ENCODE measurements at places on chromosomes 11 and 22. TPM values are rescaled to one million over a fixed set of nuclear protein-coding genes. Genes with fewer than 3 reads are reported as not detected.

DNA sequence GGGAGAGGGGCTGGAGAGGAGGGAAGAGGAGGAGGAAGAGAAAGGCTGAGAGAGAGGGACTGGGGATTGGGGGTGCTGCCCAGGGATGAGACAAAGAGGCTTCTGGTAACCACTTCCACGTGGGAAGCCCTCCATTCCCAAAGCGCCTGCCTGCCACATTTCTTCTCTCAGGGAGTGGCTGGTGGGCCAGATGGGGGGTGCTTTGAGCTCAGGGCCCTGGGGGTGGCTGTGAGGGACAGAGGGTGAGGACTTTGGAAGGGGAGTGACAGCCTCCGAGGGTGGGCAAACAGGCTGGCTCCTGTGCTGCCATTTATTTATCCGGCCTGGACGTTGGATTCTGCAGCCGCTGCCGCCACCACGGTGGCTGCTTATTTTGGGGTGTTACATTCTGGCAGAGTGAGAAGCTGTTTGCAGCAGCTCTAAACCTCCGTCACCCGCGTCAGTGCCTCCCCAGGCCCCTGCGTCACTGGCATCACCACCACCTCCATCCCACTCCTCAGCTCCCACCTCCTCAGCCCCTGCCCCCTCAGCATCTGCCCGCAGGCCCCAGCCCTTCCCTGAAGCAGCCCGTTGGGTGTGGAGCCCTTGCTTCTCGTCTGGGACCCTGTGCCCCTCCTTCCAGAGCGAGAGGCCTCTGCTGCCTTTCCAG lies 1.6 kb downstream of the RTN4RL2 start:
- peaks cover 19% of the 10 kb centered on the region for H3K4me1 ChIP-seq
- no peak for DNase-seq
- peaks cover 20% of the 10 kb centered on the region for H3K27me3 ChIP-seq
- no peak overlapping the region for H3K27ac ChIP-seq

- DNase-seq, result no peak
- H3K27me3 ChIP-seq, result no peaks in the 10 kb centered on the region
- H3K4me1 ChIP-seq, result no peaks in the 10 kb centered on the region
Measured at GRCh38 chr11:86781546-86781945, 18.8 kb upstream of the PRSS23 start.

- H3K27me3 ChIP-seq, result no peaks in the 10 kb centered on the region
- H3K4me1 ChIP-seq, result peaks cover 38% of the 10 kb centered on the region
- H3K4me3 ChIP-seq, result no peak overlapping the region
- H3K36me3 ChIP-seq, result no peaks in the 10 kb centered on the region
Measured at GRCh38 chr11:46914363-46914762, 4.0 kb downstream of the LRP4 start.

DNA sequence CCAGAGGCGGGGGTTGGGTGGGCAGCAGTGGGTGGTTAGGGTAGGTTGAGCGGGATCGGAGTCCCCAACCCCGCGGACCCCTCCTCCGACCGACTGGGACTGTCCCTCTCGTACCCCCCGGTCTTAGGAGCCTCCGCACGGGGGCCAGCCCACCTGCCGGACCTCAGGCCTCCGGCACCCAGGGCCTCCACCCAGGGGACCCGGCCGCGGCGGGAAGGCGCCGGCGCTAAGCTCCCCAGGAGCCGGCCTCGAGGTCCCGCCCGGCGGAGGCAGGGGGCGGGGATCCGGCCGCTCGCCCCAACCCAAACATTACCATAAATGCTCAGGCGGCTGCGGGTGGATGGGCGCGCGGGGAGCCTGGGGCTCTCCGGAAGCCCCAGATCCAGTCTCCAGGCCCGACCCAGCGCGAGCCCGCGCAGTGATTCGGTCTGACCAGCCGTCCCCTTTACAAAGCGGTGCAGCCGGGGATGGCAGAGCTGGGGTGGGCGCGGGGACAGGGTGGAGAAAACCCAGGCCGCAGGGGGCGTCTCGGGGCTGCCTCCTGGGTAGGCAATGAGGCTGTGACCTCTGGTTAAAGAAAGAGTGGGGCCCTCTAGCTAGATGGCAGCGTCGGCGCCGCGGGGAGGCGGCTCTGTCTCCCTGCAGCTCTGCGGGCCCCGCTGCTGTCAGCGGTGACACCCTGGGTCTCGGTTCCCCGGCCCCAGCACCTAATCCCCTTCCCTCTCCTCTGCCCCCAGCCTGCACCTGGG lies 4.0 kb upstream of the MCAM start:
- no peak for DNase-seq
- no peaks in the 10 kb centered on the region for H3K36me3 ChIP-seq
- no peak overlapping the region for H3K27ac ChIP-seq
- no peak overlapping the region for H3K4me3 ChIP-seq
- H3K4me1 ChIP-seq, result peaks cover 18% of the 10 kb centered on the region
- peaks cover 4% of the 10 kb centered on the region for H3K27me3 ChIP-seq

DNA sequence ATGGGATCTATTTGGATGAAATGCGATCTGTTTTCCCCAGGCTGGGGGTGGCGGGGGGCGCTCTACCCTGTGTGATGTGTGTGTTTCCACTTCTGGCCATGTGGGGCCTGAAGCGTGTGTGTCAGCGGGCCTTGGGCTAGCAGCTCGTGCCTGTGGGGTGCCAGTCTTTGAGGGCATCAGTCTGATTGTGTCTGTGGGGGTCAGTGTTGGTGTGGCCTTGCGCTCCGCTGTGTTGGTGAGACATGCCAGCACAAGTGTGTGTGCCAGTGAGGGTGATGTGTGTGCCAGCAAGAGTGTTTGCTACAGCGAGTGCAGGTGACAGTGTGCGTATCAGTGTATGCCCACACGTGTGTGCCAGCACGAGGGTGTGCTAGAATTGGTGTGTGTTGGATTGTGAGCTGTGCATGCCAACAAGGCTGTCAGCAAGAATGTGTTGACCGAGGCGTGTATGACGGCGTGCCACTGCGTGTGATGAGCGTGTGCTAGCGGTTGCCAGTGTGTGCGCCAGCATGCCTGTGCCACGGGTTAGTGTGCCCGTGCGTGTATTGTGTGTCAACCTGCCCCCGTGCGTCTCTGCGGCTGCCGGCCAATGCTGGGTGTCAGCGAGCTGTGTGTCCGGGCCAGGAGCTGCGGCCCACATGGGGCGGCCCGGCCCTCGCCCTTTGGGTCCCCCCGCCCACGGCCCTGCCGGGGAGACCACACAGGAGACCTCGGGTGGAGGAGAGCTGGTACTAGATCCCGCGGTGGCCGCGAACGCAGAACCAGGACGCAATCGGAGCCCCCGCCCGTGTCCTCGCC lies 519 bp downstream of the ARRB1 start:
- H3K4me3 ChIP-seq, result peak overlapping the region; percentile 21
- peak; percentile 60 for DNase-seq
- no peaks in the 10 kb centered on the region for H3K36me3 ChIP-seq
- no peaks in the 10 kb centered on the region for H3K27me3 ChIP-seq

- H3K27me3 ChIP-seq, result no peaks in the 10 kb centered on the region
- no peak overlapping the region for H3K4me3 ChIP-seq
- no peaks in the 10 kb centered on the region for H3K4me1 ChIP-seq
- H3K27ac ChIP-seq, result no peak overlapping the region
Measured at GRCh38 chr11:12179019-12179418, 68.6 kb downstream of the MICAL2 start.

GRCh38 chr11:65861533-65862183 lies 1.4 kb downstream of the MUS81 start:
- peaks cover 16% of the 10 kb centered on the region for H3K4me1 ChIP-seq
- H3K4me3 ChIP-seq, result no peak overlapping the region
- H3K27me3 ChIP-seq, result no peaks in the 10 kb centered on the region
- no peak overlapping the region for H3K27ac ChIP-seq
- DNase-seq, result no peak

- DNase-seq, result peak; percentile 56
- H3K36me3 ChIP-seq, result no peaks in the 10 kb centered on the region
- H3K4me1 ChIP-seq, result no peaks in the 10 kb centered on the region
- H3K27ac ChIP-seq, result no peak overlapping the region
Measured at GRCh38 chr11:70783356-70783755, 385.0 kb downstream of the CTTN start.

GRCh38 chr11:17633279-17633986 lies 85.9 kb upstream of the MYOD1 start:
- no peak overlapping the region for H3K27ac ChIP-seq
- no peaks in the 10 kb centered on the region for H3K27me3 ChIP-seq

DNA sequence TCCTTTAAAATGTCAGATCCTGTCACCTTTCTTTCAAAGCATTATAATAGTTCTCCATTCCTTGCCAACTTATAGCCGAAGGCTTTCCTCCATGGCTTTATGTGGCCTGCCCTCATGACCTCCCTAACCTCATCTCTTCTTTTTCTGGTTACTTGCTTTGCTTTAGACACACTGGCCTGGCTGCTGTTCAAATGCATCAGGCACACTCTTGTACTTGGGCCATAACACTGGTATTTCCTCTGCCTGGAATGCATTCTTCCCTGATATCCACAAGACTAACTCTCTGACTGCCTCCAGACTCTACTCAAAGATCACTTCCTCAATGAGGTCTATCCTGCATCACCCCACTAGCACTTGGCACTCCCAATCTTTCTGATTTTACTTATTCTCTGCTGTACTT lies 710.3 kb downstream of the KCNA4 start:
- H3K4me1 ChIP-seq, result no peaks in the 10 kb centered on the region
- H3K27me3 ChIP-seq, result no peaks in the 10 kb centered on the region
- no peaks in the 10 kb centered on the region for H3K36me3 ChIP-seq
- no peak overlapping the region for H3K27ac ChIP-seq

GRCh38 chr11:85902353-85902752 lies 47.2 kb downstream of the CCDC83 start:
- H3K27ac ChIP-seq, result no peak overlapping the region
- no peak overlapping the region for H3K4me3 ChIP-seq
- H3K4me1 ChIP-seq, result no peaks in the 10 kb centered on the region
- H3K27me3 ChIP-seq, result no peaks in the 10 kb centered on the region

- no peak overlapping the region for H3K4me3 ChIP-seq
- H3K4me1 ChIP-seq, result no peaks in the 10 kb centered on the region
- H3K36me3 ChIP-seq, result no peaks in the 10 kb centered on the region
- H3K27ac ChIP-seq, result no peak overlapping the region
- no peak for DNase-seq
Measured at GRCh38 chr11:70926543-70927201, 325.7 kb downstream of the SHANK2 start.

- H3K27me3 ChIP-seq, result no peaks in the 10 kb centered on the region
- peaks cover 21% of the 10 kb centered on the region for H3K4me1 ChIP-seq
- H3K27ac ChIP-seq, result peak overlapping the region; percentile 74
- DNase-seq, result peak; percentile 78
- H3K36me3 ChIP-seq, result no peaks in the 10 kb centered on the region
Measured at GRCh38 chr22:38262051-38262795, 10.6 kb downstream of the TMEM184B start.

DNA sequence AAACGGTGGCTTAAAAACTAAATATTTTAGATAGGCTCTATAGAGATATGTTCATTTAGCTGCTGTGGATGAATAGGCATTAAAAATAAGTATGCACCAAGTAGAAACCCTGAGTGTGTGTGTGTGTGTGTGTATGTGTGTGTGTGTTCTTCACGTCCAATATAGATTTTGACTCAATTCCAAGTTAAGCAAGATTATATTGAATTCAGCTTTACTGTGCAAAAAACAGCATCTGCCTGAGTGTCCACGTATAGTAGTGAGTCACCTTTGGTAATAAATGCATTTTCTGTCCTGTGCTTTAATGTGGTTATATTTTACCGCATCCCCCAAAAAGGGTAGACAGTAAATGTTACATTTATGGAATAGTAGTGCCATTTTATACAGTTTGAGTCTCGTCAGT lies 71.2 kb downstream of the PDHX start:
- no peaks in the 10 kb centered on the region for H3K4me1 ChIP-seq
- H3K27me3 ChIP-seq, result no peaks in the 10 kb centered on the region
- H3K27ac ChIP-seq, result no peak overlapping the region
- DNase-seq, result no peak

GRCh38 chr11:18723991-18724390 lies 2.0 kb downstream of the IGSF22 start:
- no peak overlapping the region for H3K27ac ChIP-seq
- H3K27me3 ChIP-seq, result no peaks in the 10 kb centered on the region
- no peaks in the 10 kb centered on the region for H3K36me3 ChIP-seq

- peaks cover 41% of the 10 kb centered on the region for H3K4me1 ChIP-seq
- DNase-seq, result no peak
- no peaks in the 10 kb centered on the region for H3K27me3 ChIP-seq
- peaks cover 20% of the 10 kb centered on the region for H3K36me3 ChIP-seq
- H3K27ac ChIP-seq, result peak overlapping the region; percentile 96
- no peak overlapping the region for H3K4me3 ChIP-seq
Measured at GRCh38 chr11:62555464-62556107, 9.0 kb upstream of the AHNAK start.

DNA sequence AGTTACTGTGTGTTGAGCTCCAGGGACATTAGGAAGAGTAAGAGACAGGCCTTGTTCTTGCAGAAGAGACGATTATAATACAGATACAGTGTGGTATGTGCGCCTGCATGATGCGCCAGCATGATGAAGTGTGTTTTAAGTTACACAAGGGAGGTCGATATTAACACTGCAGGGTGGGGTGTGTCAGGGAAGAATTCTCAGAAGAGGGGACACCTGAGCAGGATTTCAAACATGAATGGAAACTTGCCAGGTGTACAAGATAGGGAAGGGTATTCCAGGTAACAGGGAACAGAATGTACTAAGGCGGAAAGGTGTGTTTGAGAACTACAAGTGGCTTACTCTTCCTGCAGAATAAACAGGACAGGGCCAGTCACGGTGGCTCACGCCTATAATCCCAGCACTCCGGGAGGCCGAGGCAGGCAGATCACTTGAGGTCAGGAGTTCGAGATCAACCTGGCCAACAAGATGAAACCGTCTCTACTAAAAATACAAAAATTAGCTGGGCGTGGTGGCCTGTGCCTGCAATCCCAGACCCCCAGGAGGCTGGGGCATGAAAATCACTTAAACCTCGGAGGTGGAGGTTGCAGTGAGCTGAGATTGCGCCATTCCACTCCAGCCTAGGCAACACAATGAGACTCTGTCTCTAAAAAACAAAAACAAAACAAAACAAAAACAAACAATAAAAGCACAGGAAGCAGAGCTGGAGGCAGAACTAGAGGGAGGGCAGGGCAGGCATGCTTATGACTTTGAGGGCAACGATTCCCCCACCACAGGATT lies 59.0 kb downstream of the SYN3 start:
- H3K36me3 ChIP-seq, result no peaks in the 10 kb centered on the region
- DNase-seq, result no peak
- H3K4me1 ChIP-seq, result no peaks in the 10 kb centered on the region
- H3K4me3 ChIP-seq, result no peak overlapping the region

The CHST1 gene
- total RNA-seq, result 1.9 TPM

The GPHA2 gene
- not detected for total RNA-seq

The GGTLC3 gene
- total RNA-seq, result not detected

The PAX6 gene
- 0.55 TPM for total RNA-seq

The ARL2 gene
- total RNA-seq, result 109 TPM

The TTC28 gene
- 43.0 TPM for total RNA-seq

The ARVCF gene
- total RNA-seq, result 30.2 TPM

The SGSM1 gene
- total RNA-seq, result 2.7 TPM

The HTR3B gene
- not detected for total RNA-seq

The MPZL2 gene
- 14.9 TPM for total RNA-seq

Data from adrenal gland (tissue), 19 donors.